ENCODE measurements at places on chromosomes 1 and 21. TPM values are rescaled to one million over a fixed set of nuclear protein-coding genes. Genes with fewer than 3 reads are reported as not detected.

DNA sequence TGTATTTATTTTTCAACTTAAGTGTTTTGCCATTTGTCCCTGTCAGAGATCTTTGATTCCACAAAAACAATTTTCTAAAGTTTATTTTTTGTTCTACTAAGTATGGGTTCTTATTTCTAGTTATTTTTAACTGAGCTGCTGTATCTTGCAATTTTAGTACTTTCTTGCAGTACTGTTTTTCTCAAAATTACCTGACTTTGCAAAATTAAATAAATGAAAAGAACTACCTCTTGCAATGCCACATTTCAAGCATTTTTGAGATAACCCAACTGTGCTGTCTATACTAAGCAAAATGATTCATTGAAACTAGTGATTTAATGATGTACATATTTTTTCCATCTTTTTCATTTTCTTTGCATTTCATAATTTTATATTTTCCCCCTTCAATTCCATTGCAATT is 71.5 kb upstream of the ADGRL2 start:
- DNase-seq: no peak

DNA sequence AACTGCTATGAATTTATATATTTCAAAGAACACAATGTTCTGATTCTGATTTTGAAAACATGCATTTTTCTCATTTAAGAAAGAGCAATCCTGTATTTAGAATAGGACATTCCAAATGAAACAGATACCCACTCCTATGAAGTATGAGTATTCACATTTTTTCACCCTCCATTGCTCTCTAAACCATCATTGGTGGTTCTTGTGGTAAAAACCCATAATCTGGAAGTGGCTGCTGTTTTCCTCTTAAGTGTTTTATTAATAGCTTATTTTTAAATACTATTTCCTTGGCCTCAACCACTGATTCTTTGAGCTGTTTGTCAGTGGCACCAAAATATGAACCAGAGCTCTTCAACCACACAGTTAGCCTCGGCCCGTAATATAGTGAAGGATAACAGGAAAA is 60.0 kb upstream of the ADAM30 start:
- DNase-seq: no peak

DNA sequence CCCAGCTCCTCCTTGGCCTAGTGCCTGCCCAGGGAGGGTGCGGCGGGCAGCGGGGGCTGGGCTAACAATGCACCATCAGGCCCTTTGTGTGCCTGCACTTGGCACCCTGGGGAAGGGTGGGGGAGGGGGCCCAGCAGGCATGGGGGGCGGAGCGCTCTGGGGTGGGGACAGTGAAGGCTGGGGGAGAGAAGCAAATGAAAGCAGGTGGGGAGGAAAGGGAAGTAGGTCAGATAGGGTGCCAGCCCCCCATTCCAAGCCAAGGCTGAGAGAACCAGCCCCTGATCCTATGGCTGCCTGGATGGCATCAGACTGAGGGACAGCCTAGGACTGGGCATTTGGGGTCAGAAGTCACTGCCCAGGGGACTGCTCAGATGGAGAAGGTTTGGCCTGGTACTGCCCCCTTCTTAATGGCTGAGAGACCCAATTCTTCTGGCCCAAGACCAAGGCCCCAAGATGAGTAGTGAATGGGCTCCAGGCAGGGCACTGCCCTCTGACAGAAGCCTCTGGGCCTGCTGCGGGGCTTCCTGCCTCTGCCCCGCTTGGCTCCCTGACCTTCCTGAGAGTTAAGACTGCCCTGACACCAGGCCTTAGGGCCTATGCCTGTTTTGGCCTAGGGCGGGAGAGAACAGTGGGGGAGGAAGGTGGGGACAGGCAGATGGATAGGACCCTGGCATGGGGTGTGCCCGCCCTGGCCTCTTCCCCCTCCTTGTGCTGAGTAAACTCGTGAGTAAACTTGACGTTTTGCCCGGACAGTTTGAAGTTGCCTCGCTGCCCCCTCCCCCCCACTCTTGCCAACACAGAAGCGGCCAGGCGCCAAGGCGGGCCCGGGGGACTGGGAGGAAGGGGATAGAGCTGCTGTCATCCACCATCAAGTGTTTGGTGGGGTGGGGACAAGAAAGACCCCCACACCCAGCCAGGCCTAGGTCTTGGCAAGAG is 2.7 kb downstream of the ZBTB7B start:
- peak; percentile 87 for DNase-seq

- no peak for DNase-seq
Measured at GRCh38 chr1:245086389-245086969, 68.3 kb upstream of the KIF26B start.

GRCh38 chr1:223219318-223219635 is 76.2 kb upstream of the TLR5 start:
- no peak for DNase-seq

- no peak for DNase-seq
Measured at GRCh38 chr1:208237241-208237640, 6.9 kb downstream of the PLXNA2 start.

DNA sequence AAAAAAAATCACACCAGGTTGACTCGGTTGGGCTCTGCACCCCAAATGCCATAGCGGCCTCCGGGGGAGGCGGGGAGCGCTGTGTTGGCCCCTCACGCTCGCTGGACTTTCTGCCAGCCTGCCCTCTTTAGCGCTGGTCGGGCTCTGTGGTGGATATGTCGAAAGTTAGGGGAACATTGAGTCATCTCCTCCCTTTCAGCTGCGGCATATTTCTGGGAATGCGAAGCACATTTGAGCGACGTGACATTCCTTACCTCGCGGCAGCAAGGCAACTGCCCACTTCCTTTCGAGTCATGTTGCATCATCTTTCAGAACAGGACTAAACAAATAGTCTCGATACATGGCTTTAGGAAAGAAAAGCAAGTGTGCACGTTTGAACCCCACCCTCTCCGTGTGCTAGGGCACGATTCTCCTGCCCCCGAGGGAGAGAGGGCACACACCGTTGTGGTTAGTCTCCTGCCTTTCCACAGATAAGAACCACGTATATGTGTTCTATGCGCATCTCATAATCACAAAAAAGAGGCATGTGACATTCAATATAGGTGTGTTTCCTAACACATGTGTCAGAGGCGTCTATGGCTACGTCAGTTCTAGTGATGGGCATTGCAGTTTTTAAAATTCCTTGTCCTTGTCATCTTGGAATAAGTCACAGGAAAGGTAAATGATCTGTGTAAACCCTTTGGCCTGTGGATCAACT is 105.9 kb upstream of the SLC45A1 start:
- no peak for DNase-seq

DNA sequence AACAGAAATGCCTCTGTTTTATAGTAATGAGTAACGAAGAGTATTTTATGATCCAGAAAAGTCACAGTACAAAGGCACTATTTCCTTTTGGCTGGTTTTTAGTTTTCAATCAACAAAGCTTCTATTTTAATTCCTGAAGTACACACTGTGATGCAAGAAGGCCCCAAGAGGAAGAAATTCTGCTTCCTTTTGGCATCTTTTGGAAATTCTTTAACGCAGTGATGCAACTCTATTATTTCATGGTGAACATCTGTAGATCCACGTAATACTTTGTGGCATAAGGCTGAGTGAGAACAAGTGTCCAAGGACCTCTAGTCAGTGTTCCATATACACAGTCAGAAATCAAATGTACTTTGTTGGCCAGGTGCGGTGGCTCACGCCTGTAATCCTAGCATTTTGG is 137.5 kb downstream of the TGFB2 start:
- no peak for DNase-seq

GRCh38 chr1:43602990-43603389 is 47.0 kb upstream of the KDM4A start:
- no peak for DNase-seq

GRCh38 chr1:46619656-46620258 is 3.1 kb upstream of the MOB3C start:
- no peak for DNase-seq

- peak; percentile 86 for DNase-seq
Measured at GRCh38 chr21:32021319-32021994, 148.6 kb downstream of the HUNK start.

- DNase-seq: no peak
Measured at GRCh38 chr1:160821627-160822026, 25.7 kb downstream of the LY9 start.

GRCh38 chr1:171221665-171222591 is 26.4 kb upstream of the FMO1 start:
- DNase-seq: no peak

DNA sequence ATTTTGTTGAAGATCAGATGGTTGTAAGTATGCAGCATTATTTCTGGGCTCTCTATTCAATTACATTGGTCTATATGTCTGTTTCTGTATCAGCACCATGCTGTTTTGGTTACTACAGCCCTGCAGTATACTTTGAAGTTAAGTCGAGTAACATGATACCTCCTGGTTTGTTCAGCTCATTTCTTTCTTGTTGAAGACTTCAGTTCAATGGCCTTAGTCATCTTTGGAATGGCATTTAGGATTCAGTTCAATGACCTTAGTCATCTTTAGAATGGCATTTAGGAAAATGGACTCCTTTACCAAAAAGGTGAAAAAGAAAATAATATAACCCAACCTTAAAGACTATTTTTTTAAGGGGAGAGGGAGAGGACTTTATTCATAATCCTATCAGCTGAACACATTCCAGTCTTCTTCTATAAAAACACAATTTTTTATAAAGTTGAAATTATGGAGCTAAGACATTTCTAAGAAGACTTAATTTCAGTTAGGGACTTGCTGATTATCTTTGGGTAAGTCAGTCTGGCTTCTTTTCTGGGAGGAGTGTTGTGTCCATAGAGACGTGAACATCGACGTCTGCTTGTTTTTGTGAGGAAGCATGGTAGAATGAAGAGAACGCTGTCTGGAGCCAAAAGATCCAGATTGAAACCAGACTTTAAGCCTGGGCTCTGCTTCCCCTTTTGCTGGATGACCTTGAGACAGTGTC is 48.3 kb downstream of the DDR2 start:
- DNase-seq: no peak

DNA sequence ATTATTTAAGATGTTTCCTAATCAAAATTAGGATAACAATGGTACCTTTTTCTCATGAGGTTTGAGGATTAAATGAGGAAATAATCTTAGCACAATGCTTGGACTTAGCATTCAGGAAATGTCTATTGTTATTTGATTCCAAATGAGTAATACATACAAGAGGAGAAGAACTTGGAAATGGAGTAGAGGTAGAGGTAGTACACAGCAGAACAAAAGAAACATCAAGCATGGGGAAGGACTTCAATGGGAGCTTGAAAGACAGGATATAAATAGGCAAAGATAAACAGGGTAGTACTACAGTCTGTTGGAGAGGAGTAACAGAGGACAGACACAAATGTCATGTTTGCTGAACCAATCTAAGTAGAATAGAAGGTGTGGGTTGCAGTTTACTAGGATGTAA is 59.5 kb upstream of the RGS2 start:
- DNase-seq: no peak

DNA sequence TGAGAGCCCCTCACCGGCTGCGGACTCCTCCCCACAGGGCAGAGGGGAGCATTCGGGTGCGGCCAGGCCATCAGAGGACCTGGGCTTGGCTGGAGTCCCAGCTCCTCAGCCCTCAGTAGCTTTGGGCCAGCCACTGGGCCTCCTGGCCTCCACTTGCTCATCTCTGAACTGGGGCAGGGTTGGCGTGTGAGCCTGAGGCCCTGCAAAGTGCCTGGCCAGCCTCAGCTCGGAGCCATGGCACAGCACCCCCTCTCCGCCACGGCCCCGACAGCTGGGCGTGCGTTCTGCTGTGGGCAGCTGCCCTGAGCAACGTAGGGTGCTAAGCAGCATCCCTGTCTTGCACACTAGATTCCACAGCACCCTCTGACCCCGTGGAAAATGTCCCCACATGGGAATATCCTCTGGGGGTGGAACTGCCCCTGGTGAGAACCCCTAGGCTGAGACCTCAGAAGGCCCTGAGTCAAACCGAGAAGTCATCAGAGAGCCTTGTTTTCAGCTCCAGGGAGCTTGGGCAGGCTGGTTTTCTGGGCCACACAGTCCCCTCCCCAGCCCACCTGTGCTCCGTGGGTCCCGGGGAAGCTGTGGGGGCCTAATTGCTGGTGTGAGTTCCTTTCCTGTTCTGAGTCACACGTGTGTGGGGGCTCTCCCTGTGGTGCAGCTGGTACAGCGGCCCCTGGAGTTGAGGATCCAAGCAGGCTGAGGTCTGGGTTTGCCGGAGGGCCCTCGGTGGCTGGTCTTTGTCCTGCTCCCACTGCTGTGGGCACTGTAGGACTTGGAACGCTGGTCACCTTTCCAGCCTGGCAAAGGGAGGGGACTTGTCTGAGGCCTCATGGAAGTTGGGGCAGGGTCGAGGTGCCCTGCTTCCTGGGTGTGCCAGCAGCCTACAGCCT is 24.5 kb downstream of the TP73 start:
- DNase-seq: peak; percentile 45

DNA sequence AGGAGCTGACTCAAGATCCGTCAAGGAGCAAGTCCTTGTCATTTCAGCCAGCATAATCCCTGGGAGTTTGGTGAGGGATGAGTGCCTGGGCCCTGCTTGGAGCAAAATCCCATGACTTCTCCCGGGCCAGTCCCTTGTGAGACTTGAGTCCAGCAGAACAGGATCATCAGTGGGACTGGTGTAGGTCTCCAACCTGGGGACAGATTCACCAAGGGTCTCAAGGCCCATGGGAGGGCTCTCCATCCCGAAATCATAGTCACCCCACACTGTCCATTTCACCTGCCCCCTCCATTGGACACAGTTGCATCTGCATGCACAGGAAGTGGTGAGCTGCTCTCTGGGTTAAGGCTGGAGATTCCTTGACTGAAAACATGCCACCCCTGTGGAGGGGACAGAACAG is 178.2 kb downstream of the FOXD2 start:
- no peak for DNase-seq

- no peak for DNase-seq
Measured at GRCh38 chr1:180539136-180539535, 19.6 kb upstream of the OVAAL start.

- no peak for DNase-seq
Measured at GRCh38 chr1:204356997-204357396, 2.7 kb downstream of the PLEKHA6 start.

DNA sequence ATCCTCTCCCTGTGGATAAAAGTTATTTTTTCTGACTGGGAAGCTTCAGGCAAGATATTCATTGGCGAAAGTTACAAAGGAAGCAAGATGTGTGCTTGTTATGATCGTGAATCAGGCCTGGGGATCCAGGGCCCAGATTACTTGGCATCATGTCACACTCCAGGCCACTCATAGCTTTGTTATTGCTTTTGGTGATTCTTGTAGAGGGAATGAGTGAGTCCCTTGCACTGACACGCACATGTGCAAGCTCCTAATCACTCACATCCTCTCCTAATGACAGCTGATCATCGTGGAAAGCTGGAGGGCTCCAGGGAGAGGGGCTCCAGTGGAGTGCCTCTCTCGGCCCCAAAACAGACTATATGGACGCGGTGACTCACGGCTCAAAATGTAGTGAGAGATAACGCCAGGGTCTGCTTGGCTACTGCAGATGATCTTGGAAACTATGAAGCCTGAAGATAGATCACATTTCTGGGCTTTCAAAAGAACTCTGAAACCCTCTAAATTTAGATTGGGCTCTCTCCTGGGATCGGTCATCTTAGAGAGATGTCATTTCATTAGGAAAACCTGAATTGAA is 481.1 kb upstream of the USP24 start:
- no peak for DNase-seq

- no peak for DNase-seq
Measured at GRCh38 chr1:29820401-29820800, 584.1 kb downstream of the PTPRU start.

OPTC gene
- not detected for total RNA-seq

LCE1A gene
- total RNA-seq: not detected

CLK2 gene
- total RNA-seq: 20.9 TPM

NUAK2 gene
- 1.1 TPM for total RNA-seq

LAMC2 gene
- total RNA-seq: 3.8 TPM

PKP1 gene
- total RNA-seq: 0.16 TPM

NLRP3 gene
- 1.2 TPM for total RNA-seq

AMIGO1 gene
- total RNA-seq: 18.3 TPM

NIPAL3 gene
- 30.9 TPM for total RNA-seq

ZNF648 gene
- total RNA-seq: not detected

ZNF593OS gene
- total RNA-seq: not detected

CYP2J2 gene
- total RNA-seq: 76.4 TPM

Data from Right ventricle myocardium inferior (tissue), 1 donor.